ENCODE measurements at places on chromosomes 3 and 15.

DNA sequence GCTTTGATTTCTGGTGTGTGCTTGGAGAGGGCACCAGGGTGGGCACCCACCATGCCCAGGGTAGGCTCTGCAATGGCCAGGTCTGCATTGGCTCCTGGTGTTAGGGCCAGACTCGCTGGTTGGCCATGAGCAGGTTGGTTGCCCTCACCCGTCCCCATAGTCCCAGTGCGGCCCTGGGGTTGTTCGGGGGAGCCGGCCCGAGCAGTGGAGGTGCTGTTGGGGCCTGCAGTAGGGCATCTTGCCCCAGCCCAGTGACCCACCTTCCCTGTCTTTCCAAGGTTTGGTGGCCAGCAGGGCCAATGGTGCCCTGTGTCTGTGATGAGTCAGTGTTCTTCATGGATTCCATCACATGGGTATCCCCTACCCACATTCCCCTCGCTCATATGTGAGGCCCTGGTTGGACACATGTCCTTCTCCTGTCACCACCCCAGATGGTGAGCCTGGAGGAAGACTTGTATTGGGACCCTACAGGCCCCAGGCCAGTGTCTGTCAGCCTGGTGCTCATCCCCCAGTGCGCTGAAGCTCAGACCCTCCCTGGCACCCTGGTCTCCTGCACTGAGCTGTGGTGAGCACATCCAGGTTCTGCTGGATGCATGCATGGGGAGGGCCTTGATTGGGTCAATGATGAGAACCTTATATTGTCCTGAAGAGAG, 190.1 kb downstream of the UBE3A start:
- no peak for DNase-seq

GRCh38 chr3:156862338-156862737, 36.2 kb downstream of the LEKR1 start:
- DNase-seq, result no peak

DNA sequence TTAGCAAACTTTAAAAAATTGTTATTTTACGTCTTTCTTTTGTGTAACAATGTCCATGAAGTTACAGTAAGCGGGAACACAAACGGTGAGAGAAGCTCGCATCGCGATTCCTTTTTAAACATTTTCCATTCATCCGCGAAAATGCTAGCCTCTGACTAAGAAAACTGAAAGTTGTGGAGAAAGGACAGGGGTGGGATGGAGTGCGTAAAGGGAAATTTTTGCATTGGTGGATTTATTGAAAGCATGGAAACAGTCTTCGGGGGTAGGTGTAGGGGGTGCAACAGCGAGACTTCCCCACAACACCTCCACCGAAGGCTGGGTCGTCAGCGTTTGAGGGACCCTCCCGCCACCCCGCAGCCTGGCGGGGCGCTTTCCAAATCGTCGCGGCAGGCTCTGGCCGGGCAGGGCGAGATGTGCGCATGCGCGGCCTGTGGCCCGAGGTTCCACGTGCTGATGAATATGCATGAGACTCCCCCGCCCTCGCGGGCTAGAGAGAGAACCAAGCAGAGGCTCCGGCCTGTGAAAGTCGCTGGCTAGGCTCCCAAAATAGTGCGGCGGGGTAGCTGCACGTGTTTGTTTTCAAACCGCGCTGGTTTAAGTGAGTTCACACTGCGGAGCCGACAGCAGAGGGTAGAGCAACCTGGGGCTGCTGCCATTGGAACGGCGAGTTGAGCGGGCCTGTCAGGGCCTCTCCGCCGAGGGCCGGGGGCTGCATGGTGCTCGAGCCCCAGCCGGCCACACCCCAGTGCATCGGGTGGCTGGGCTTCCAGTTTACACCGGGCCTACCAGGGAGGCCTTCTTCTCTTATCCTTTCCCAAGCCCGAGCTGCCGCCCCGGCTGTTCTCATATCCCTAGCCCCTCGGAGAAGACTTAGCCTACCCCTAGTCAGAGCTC, 9.9 kb downstream of the ZIC1 start:
- no peak for DNase-seq

- no peak for DNase-seq
These were observed 211.9 kb downstream of the CBLB start for GRCh38 chr3:105656651-105657504.

- no peak for DNase-seq
These were observed 64.6 kb downstream of the CYP11A1 start for GRCh38 chr15:74302821-74303359.

DNA sequence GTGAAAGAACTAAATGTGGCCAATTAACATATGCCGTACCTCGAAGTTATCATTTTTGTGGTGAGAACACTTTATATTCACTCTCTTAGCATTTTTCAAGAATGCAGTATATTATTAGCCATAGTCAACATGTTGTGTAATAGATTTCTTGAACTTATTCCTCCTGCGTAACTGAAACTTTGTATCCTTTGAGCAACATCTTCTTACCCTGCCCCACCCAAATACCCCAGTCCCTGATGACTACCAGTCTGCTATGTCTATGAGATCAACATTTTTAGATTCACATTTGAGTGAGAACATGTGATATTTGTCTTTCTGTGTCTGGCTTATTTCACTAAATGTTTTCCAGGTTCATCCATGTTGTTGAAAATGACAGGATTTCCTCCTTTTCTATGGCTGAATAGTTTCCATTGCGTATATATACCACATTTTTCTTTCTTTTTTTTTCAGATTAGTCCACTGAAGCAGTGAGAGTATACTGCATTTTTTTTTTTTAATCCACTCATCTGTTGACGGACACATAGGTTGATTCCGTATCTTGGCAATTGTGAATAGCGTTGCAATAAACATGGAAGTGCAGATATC, 12.7 kb upstream of the KBTBD8 start:
- no peak for DNase-seq

- no peak for DNase-seq
These were observed 69.6 kb upstream of the MYZAP start for GRCh38 chr15:57522148-57522547.

- DNase-seq, result no peak
These were observed 15.6 kb downstream of the INSYN1 start for GRCh38 chr15:73737535-73737934.

DNA sequence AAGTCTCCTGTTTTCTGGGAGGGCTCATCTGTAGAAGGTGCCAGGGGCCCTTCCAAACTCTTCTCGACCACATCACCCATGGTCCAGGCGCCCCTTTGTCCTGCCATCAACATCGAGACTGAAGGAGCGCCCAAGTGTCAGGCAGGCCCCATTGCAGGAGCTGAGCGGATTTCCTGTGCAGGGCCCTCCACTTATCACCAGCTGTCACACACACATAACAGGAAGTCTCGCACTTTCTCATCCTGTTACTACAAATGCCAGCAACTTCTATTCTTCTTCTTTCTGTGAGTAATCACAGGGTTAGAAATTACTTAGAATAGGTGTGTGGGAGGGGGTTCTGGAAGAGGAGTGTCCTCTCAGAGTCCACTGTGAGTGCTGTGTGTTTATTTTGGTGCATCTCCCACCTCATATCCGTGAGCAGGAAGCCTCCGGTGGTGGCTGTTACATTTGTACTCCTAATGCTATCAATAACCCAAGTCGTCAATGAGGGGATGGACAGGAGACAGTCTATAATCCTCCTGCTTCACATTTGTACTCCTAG, at the start of gene KLHL6:
Gene KLHL6, minus strand, starts transcription at position 166 of the 541 bp plus-strand sequence. Its CDS starts 53 bp downstream, at position 113.
- DNase-seq, result no peak

DNA sequence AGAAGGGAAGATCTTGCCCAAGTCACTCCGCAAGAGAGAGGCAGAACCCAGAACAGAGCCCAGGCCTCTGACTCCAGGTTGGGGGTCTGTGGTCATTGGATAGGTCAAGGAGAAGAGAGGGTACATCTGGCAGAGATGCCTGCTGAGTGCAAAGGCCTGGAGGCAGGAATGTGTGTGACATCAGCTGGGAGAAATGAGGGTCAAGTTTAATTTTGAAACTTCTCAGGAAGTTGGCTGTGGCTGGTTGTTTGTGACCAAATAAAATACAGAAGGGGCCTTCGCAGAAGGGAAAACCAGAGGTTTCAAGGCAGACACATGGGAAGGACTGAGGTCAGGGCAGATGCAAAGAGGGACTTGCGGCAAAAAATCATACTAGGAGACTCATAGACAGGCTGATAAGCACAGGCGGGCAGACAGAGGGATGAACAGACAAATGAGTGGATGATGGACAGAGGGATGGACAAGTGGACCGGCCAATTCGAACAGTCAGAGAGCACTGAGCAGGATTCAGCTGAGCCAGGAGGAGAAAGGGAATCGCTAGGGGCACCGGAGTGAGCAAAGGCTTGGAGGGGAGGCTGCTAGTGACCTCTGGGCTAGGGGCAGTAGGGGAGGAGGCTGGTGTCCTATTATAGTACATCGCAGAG, 28.8 kb upstream of the CACNA2D2 start:
- no peak for DNase-seq

DNA sequence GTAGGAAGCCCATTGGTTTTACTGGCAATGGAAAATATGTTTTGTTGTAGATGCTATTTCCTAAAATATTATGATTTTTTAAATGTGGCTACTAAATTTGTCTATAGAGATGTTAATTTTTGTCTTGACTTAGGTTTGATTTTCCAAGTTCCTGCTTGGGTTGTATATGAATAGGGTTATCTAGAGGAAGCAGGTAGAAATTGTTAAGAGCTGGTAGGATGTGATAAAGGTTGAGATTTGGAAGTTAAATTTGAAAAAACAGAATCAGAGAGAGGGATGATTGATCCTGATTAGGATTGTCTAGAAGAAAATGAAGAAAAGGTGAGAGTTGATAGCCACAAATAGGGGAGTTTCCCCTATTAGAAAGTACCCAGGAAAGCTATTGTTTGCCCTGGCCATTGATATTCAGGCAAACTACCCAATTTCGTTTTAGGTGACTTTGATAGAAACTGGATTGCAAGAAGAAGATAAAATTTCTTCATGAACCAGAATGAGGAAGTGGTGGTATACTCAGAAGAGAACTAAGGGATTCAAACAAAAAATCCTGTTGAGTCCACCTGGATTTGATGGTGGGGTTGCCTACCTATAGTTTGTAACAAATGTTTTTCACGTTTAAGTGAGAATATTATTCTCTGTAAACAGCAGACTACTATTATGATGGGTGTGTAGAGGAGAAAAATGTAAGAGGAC, 91.2 kb upstream of the PHLDB2 start:
- DNase-seq, result no peak

DNA sequence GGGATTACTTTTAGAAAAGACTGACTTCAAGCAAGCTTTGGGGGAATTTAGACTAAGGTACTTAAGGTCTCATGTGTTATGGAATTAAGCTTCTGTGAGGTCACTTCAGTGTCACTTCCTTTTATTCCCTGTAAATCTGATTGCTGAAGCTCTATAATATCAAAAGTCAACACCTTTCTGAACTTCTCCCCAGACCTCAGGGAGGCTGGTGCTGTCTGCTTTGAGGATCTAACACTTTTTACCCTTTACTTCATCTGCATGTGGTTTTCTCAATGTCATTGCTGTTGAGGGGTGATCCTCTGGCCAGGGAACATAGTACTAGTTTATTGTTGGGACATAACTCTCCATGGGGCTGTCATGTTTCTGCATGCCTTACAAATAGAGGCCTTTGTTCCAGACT, 41.8 kb upstream of the RASGRF1 start:
- no peak for DNase-seq

GRCh38 chr15:69807721-69808120, 290.0 kb downstream of the TLE3 start:
- DNase-seq, result no peak

DNA sequence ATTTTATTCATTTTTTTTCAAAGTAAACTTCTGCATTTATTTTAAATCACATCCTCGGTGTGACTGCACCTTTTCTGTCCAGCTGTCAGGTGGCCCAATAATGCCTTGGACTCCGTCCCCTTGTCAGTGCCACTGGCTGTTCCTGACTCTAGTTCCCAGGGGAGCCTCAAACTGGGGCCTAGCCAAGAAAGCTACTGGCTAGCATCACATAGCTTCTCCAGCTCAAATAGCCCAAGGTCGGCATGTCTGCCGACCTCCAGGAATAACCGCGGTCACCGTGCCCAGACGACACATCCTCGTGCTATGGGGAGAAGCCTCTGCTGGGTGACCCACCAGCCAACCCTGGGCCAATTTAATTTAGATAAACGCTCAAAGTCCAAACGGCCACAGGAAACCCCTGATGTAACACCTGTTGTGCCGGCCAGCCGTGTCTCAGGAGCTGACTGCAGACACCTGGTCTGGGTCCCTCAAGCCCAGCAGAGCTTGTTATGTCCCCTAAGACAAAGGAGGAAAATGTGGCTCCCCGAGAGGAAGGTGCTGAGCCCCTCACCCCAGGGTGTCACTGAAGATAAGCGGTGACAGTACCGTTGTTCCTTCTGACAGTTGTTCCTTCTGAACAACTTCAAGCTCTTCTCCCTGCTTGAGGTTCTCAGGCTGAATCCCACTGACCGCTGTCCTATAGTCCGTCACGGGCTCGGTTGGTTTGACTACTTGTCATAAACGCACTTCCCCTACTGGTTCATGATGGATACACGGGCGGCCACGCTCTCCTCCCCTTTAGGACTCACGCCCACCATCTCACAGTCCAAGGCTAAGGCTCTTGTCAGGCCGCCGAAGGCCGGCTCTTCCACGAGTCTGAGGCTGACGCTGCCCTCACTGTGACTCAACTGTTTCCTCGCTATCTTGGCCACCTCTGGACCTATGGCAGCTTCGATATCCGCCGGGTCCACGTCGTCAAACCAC, 126.2 kb downstream of the KLF13 start:
- no peak for DNase-seq

DNA sequence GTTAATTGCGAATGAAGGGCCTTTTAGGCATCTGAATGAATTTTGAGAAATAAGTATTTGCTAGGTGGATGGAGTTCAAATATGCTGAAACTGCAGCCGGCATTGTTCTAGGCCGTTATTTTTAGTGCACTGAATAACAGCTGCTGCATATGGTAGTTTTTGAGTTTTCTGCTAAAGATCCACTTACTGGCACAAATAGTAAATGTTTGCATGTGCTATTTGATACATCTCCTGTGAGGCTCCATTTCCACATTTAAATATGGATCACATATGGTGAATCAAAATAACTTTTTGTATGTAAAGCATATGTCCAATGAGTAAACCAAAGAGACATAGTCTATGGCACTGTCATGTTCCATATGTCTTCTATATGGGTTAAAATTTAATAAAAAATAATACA, 56.7 kb upstream of the CNTN4 start:
- no peak for DNase-seq

DNA sequence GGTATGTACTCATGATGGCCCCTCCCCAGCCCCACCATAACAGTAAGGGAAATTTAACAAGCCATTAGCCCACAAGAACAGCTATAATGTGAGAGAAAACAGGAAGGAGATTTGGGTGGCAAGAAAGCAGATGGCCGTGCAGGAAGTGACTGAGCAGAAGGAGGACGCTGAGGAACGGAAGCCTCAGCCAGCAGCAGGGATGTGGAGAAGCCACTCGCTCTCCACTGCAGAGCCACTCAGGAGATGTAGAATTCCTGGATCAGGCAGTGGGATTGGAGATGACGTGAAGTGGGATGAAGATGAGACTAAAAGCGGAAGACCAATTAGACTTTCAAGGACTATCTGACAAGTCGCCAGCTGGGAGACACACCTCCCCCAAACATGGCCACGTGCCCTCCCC, 31.2 kb downstream of the PRR23E start:
- DNase-seq, result no peak

All from cortex of kidney (tissue), 1 donor.